ENCODE measurements at places on chromosomes 7 and 10.

- no peak for DNase-seq
Measured at GRCh38 chr7:97064972-97065587, 40.4 kb upstream of the DLX5 start.

DNA sequence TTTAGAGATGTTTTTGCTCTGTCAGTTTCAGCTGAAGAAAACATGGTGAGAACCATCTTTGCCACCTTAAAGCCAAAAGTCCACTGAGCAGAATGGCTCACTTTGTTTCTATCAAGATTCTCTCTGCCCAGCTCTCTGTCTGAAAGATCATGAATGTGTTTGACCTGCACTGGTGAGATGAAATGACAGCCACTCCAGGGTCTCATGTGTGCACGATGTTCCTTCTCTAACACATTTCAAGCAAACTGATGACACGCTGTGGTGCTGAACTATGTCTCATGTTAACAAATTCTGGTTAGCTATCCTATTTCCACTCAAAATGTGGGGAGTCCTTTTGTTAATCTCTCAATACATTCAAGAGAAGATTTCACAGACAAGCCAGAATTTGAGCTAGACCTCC is 260.6 kb downstream of the GLI3 start:
- DNase-seq, result no peak

GRCh38 chr7:139743967-139744767 is 33.6 kb downstream of the HIPK2 start:
- DNase-seq, result no peak

DNA sequence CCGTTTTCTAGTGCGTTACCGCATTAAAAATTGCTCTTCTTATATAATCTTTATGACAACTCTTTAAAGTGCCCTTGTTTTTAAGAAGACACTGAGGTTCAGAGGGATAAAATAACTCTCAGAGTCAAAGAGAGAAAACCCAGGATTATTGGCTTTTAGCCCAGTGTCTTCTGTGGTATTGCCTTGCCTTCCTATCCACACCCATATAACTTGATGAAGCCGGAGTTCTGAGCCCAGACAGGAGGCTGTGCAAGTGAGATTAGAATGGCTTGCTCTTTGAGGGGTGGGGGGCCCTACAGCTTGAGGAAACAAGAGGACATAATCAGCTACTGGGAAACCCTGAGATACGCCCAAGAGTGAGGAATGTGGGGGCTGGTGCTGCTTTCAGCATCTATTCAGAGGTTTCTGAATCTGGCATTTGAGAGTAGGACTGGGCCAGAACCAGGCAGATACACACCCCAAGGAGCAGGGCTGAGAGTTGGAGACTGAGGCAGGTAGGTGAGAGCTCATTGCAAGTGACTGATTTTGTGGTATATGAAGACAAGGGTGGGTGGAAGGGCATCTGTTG is 2.3 kb downstream of the PRXL2A start:
- no peak for DNase-seq

DNA sequence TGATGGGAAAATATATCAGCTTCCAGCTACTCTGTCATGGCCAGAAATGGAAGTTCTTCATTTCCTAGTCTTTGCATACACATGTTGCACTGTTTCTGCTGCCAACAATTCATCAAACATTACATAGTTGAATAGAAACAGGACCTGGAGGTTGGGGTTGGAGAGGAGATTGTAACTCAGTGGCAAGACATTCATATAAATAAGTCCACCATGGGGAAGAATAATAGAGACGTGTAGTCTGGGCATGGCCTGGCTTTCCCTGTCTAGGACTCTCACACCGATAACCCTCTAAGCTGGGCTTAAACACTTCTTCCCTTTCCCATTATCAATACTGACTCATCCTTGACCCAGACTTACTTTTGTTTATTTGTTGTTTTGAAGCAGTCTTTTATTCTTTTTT is 155.7 kb downstream of the PLPP4 start:
- no peak for DNase-seq

- DNase-seq, result no peak
Measured at GRCh38 chr10:111077785-111078504, 1.1 kb downstream of the ADRA2A start.

GRCh38 chr7:100532165-100533022 is 6.6 kb upstream of the AGFG2 start:
- no peak for DNase-seq

DNA sequence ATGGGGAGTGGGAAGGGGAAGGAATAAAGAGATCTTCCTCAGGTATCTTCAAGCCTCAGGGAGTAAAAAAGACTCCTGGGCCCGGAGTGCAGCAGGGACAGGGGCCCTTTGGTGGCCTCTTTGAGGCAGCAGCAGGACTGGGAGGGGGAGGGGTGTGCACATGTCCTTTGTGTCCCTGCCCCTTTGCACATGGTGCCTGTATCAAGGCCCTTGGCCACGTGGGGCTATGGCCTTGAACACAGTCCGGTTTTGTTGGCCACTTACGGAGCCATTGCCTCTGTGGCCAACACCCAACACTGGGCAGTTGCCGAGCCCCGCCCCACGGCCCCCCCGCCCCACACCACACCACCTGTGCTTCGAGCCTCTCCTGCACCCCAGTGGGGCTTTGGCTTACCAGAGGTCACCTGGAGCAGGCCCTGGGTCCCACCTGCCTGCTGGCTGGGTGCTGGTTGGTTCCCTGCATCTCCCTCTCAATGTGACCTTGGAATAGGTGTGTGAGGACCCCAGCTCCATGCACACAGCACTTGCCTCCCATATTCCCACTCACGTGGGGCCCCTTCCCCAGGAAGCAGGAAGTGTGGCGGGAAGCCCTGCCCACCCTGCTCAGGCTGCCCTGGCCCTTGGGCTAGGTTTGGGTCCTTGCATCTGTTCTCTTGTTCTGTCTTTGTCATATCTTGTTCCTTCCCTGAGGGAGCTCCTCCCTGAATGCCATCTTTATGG is 5.4 kb downstream of the SAP25 start:
- no peak for DNase-seq
